ENCODE measurements at places on chromosomes 4 and X.

GRCh38 chr4:72179342-72179741 is 147.5 kb downstream of the NPFFR2 start:
- DNase-seq, result no peak

- DNase-seq, result no peak
Measured at GRCh38 chr4:117331817-117332216, 246.4 kb upstream of the TRAM1L1 start.

DNA sequence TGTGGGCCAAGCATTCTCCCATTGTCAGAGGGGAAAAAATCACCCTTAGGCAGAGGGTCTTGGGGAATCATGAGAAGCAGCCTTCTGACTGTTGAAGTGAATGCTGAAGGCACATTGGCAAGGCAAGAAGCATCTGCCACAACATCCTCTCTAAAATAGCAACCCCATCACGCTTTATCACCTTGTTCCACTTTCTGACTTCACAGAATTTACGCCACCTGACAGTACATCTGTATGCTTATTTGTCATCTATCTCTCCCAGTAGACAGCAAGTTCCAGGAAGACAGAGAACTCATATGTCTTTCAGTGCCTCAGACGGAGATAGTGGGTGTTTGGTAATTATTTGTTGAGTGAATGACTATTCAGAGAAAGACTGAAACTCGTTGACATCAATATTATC is 68.4 kb upstream of the SCML1 start:
- no peak for DNase-seq

GRCh38 chrX:63466690-63467089 is 115.6 kb upstream of the SPIN4 start:
- no peak for DNase-seq

GRCh38 chr4:85737254-85737653 is 262.3 kb downstream of the ARHGAP24 start:
- DNase-seq, result no peak

GRCh38 chr4:155807021-155807420 is 48.2 kb downstream of the GUCY1B1 start:
- no peak for DNase-seq

DNA sequence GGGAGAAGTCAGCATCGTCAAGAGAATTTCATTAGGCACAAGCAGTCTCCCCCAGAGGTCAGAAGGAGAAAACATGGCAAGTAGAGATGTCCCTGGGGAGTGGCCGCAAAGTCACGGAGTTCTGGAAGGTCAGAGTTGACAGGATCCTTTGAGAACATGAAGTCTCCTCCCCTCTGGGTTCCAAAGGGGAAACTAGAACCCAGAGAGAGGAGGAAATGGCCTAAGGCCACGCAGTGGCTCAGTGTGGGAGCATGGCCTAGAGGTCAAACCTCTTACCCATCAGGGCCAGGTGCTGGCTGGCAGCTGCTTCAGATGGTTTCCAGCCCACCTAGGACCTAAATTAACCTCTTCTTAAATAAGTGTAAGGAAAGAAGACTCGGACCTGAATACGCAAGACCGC is 884 bp downstream of the IDH3G start:
- no peak for DNase-seq

DNA sequence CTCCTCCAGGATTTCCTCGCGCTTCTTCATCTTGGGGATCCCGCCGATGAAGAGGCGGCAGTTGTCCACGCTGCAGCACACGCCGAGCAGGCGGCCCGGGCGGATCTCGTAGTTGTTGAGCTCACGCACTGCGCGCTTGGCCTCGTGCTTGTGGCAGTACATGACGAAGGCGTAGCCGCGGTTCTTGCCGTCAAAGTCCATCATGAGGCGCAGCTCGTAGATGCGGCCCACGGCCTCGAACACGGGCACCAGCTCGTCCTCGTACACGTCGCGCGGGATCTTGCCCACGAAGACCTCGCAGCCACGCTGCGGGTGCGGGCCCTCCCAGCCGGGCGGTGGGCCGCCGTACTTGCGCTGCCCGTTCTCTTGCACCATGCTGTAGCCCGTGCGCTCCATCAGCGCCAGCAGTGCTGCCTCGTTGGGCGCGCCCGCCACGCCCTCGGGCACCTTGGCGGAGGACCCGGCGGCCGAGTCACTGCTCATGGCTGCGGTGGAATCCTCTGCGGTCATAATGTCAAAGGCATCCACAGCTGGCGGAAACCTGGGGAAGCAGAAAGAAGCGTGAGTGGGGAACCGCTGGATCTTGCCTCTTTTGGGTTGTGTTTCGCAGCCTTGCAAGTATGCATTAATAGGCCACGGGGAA is 103.4 kb downstream of the CHRNA9 start:
- no peak for DNase-seq

DNA sequence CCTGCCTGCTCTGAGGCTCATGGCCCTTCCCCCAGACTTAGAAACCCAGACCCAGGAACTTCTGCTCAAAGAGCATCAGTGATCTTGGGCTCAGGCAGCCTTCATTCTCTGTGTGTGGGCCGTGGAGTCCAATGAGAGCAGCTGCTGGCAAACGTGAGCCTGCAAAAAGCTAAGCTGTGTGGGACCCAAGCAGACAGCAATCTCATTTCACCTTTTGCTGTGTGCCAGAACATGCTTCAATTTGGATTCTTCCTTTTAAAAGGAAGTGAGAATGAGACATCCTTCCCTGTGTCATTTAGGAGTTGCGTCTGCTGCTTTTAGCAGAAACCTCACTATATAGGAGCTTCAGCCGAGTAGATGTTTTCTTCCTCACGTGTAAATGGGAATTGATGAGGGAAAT is 238.5 kb downstream of the EVC2 start:
- DNase-seq, result no peak

- no peak for DNase-seq
Measured at GRCh38 chr4:188372829-188373228, 233.6 kb downstream of the TRIML1 start.

DNA sequence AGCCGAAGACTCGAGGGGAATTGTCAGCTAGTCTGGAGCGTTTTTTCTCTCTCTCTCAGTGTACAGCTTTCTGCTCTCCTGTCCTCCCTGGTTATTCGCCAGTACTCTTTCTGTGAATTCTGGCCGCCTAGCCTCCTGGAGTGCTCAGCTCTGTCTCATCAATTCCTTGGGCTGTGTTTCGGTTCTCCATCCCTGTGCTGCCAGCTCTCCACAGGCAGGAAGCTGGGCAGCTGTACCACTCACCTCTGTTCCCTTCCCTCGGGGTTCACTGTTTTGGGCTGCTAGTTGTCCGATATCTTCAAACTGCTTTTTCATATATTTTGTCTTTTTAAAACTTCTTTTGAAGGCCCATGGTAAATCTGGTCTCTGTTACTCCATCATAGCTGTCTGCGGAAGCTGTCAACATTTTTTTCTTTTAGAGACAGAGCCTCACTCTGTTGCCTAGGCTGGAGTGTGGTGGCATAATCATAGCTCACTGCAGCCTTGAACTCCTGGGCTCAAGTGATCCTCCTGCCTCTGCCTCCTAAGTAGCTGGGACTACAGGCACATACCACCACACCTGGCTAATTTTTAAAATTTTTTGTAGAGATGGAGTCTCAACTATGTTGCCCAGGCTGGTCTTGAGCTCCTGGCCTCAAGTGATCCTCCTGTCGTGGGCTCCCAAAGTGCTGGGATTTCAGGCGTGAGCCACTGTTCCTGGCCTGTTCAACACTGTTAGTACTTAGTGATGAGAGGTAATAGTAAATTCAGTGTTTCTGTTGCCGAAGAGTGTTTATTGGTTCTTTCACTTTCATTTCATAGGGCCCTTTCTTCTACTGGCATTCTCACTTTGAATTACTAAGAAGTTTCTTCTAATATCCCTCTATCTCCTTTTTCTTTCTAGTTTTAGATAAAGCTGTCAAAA is 18.6 kb downstream of the ZCCHC4 start:
- DNase-seq, result no peak

DNA sequence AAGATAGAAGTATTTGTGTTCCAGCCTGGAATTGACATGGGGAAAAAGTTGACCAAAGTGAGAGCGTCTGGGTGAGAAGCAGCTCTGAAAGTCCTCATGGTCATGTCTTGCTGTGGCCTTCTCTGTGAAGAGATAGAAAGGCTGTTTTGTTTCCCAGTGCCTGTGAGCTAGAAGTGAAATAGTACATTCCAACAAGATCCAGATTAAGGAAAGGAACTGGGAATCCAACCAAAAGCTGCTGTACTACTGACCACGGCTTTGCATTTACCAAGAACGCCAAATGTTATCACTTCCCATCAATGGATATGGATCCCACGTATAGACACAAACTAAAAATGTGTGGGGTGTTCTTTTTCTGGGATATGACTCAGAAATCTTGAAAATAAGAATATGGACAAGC is 51.2 kb downstream of the TENM3 start:
- DNase-seq, result no peak

DNA sequence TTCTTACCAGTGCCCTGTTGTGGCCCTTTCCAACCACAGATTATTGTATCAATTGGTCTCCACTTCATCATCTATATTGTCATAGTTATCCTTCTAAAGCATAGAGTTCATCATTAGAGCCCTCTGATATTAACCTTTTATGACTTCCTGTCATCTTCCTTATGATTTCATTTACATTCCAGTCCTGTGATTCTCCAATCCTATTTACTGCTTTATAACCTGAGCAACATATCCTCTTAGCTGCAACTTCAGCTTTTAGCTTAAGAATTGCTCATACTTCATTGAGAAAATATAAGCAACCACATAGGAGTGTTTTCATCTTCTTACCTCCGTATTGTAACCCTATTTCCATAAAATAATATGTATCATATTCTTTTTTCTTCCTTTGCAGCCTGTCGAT is 252.6 kb upstream of the CENPE start:
- no peak for DNase-seq

- DNase-seq, result no peak
Measured at GRCh38 chrX:96453139-96453538, 231.5 kb upstream of the DIAPH2 start.

DNA sequence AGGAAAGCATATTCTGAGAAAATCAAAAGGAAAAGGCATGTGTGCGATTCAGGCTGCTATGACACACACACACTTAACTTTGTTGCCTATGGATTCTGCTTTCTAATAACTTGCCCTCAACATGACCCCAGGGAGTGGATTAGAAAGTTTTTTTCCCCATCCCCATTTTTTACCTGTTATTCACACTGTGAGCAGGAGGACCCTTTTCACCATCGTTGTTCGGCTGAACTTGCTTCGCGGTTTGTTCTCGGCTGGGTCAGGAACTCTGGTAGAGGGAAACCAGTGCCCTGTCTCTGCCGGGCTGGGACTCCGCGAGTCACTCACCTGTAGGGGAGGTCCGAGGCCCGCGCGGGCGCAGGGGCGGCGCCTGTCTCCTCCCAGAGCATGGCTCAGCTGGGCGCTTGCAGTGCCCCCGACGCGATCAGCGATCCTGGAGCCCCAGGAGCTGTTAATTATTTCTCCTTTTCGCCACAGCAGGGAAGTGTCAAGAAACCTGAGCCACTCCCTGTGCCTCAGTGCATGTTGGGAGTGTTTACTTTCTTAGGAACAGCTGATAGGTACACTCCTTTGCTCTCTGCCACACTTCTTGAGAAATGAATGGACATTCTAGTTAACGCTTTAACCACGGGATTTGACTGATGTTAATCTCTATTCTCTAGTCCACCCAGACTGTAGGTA is at the start of gene RASSF6:
RASSF6 (minus strand) TSS at position 322 of the 678 bp plus-strand sequence. CDS start 8,641 bp downstream, outside the sequence.
- no peak for DNase-seq

DNA sequence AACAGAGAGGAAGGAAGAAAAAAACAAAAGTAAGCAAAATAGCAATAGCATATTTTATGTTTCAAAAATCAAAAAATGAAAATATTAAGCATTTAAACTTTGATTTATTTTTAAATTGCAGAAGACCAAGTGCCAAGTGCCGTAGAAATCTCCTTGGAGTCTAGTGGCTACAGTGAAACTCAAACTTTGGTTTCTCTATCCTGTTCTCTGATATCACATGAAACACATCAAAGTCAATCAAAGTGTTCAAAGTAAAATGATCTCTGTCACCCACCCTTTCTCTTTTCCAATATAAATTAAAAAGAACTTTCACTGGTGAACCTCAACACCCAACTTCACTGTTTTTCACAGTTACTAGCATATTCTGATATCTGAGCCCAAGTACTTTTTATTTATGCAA is 81.1 kb downstream of the HADH start:
- no peak for DNase-seq

DNA sequence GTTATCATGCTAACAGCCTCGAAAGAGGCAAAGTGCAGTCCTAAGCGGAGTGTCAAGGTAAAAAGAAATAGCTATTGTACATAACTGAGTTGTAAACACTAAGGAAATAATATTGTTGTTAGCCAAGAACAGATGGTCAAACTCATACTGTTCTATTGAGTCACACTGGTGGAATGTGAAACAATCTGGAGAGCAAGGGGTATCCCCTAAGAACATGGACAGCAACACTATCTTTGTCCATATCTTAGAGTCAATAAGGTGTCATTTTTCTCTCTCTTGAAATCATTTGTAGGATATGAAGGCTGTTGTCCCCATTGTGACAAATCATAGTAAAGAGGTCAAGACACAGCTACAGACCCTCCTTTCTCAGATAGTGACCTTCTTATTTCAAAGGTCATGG is 4.5 kb upstream of the PDGFC start:
- no peak for DNase-seq

GRCh38 chr4:115781528-115782146 is 668.2 kb upstream of the NDST4 start:
- DNase-seq, result no peak

- DNase-seq, result no peak
Measured at GRCh38 chr4:54159543-54159942, 59.6 kb downstream of the GSX2 start.

- DNase-seq, result no peak
Measured at GRCh38 chr4:37981425-37981824, 21.2 kb downstream of the PTTG2 start.

GRCh38 chr4:8731364-8731763 is 138.8 kb downstream of the CPZ start:
- DNase-seq, result no peak

DNA sequence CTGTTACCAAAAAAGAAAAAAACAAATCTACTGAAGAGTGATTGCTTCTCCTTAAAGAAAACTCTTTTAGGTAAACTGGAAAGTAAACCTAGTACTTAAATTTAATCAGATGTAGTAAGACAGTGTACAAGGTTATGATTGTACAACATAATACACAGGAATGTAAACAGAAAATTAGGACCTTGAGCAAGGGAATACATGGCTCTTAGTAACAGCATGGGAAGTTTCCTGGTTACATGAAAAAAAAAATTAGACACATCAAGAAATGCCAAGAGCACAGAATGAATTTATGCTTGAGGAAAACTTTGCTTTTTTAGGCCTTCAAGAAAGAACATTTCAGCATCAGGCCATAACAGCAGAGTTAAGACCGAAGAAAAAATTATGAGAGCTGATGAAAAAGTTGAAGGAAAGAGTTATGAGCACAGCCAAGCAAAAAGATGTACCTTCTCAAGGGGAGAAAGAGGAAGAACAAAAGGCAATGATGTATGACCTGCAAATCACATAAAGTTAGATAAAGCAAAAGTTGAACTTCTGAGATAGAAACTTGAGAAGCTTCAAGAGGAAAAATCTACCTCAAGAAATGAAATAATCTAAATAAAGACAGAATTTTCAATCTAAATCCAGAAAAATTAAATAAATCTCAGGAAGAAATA is 311.6 kb downstream of the GALNTL6 start:
- DNase-seq, result no peak

GRCh38 chr4:17511051-17511450 is 839 bp downstream of the QDPR start:
- no peak for DNase-seq
